ENCODE measurements at places on chromosomes 3 and 15.

DNA sequence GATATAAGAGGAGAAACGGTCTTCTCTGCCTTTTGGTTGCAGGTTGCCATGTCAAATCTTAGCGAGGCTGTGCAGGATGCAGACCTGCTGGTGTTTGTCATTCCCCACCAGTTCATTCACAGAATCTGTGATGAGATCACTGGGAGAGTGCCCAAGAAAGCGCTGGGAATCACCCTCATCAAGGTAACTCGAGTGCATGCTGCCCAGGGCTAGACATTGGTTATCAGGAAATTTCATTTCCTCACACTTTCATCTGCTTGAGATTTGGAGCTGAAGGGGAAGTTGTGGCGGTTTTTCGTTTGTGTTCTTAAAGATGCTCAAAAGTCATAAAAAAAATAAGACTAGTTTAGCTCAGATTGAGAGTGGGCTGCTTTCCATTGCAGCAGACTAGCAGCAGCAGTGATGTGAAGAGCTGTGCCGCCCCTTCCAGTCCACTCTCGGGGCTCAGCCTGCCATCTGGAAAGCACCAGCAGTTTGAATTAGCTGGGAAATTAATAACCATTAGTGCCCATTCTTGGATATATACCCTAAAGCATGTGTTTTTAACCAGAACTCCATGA, 32.2 kb downstream of the GPD1L start:
- DNase-seq = no peak

GRCh38 chr3:83065851-83066460, 1304.5 kb upstream of the GBE1 start:
- DNase-seq = no peak

- no peak for DNase-seq
Observed at GRCh38 chr15:60568301-60568742, 89.4 kb upstream of the ICE2 start.

DNA sequence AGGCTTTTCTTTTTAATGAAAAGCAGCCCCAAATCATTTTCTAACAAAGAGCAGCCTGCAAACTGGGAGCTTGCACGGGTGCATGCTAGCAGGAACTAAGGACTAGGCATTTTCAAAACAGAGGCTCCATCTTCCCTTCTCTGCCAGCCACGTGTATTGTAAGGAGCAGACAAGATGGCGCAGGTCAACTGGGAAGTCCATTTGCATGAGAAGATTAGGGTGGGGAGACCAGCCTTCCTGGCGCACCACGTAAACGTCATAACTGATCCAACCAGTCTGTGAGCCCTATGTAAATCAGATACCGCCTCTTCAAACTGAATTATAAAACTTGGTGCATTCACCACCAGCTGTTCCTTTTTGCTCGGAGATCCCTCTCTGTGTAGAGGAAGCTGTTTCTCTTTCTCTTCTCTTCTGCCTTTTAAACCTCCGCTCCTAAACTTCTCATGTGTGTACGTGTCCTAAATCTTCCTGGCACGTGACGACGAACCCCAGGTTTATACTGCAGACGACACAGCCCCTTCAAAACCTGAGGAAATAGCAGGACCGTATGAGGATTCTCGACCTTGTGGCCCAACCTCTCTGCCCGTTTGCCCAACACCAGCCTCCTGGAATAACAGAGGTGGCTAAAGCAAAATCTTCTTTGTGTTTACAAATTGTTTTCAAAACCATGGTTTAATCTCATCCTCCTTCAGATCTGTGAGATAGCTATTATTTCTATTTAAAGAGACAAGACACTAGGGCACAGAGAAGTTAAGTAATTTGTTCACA, 26.4 kb upstream of the SLC30A4 start:
- no peak for DNase-seq

- peak; percentile 35 for DNase-seq
Observed at GRCh38 chr15:48811325-48811958, 573 bp upstream of the CEP152 start.

DNA sequence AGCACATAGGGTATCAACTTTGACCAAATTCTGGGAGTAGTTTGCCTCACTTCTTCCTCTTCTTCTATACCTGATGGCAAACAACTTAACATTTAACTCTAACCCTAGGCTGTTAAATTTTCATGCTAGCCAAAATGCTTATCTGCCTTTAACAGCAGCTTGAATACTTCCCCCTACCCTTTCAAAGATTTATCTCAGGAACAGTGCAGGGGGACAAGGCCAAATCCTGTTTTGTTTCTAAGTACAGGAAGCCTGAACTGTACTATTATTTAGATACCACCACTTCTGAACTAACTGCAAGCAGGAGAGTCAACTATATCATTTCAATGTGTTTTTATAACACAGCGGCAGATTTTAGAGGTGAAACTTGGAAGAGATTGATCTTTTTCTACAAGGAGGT, 104.0 kb upstream of the CNTN6 start:
- DNase-seq = no peak

GRCh38 chr3:24640330-24640877, 145.8 kb upstream of the THRB start:
- no peak for DNase-seq

DNA sequence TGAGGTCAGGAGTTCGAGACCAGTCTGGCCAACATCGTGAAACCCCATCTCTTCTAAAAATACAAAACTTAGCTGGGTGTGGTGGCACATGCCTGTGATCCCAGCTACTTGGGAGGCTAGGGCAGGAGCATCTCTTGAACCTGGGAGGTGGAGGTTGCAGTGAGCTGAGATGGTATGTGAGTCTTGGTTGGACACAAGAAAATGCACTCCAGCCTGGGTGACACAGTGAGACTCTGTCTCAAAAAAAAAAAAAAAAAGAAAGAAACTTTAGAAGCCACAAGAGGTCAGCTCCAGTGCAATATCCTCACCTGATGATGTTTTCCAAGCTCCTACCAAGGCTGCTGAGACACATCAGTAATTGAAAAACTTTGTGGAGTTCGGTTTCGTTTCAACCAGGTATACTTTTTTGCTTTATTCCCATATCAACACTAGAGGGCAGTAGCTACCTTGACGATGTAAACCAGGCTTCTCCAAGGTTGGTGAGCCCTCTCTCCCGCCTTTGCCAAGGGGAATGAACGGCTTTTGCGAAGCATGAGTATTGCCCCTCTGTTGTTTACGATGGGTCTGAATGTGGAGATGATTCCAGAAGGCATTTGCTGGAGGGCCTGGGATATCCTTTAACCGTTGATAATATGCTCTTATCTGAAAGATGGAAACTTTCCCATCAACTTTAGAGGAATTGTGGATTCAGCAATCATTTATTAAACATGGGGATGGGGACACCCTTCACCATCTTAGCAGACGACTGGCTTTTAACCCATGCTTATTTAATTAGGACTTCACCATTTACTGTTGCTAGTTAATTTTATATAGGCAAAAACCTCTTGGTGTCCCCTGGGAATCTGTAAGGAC, 202.8 kb downstream of the SV2B start:
- peak; percentile 52 for DNase-seq

DNA sequence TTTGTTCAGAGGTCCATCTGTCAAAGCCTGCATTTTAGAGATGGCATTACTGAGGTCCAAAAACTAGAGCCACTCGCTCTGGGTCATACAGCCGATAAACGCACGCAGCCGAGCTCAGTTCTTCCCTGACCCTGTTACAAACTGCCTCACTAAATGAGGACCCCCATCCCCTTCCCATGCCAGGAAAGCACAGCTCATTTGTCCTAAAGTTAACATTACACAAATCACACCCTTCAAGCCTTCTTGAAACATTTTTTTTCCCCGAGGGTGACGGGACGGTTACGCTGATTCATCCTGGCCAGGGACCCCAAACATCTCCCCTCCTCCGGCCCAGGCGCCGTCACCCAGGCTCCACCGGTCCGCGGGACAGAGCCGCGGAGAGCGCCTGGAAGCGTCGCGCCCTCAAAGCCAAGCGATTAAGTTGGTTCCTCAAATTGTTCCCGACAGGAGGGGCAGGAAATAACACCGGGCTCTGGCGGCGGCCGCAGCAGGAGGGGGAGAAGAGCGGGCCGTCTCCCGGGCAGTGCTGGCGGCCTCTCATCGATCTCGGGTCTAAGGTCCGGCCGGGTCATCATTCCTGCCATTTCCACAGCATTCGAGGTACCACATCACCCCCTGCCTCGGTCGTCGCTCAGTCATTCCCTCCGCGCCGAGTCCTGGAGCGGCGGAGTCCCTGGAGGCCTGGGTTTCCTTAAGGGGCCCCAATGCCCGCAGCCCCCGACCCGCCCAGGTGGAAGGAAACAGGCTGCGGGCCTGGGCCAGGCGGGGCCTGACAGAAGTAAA, 619 bp upstream of the CMTM8 start:
- no peak for DNase-seq

DNA sequence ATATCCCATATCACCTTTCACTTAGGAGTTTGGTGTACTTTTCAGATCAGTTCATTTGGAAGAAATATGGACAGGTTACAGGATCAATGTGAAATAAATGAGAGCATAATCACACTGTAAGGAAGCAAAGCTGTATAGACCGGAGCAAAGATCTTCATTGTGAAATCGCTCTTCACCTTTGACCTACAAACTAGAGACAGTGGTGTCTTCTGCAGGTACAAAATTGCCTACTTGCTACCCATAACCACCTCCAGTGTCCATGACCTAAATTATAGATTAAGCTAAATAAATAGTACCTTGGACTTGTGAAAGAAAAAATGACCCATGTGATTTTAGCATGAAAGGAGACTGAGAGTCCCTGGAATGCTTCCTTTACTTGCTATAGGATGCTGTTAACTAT, 379.5 kb upstream of the SUCLG2 start:
- DNase-seq = no peak

- no peak for DNase-seq
Observed at GRCh38 chr15:27821273-27821672, 277.8 kb downstream of the OCA2 start.

DNA sequence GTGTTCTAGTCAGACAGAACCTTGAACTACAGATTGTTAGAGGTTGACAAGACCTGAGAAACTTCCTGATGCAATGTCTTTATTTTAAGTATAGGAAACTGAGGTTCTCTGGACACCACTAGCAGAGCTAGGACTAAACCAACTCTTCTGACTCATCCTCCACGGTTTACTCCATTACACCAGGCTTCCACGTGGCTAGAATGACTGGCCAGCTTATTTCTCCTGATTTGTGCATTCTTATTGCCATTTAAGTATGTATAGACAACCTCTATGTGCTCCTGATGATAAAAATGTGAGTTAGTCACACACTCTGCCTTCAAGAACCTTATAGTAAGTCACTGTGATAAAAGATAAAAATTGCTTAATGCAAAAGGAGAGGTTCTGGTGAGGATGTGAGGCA, 182.7 kb downstream of the MEX3B start:
- no peak for DNase-seq

DNA sequence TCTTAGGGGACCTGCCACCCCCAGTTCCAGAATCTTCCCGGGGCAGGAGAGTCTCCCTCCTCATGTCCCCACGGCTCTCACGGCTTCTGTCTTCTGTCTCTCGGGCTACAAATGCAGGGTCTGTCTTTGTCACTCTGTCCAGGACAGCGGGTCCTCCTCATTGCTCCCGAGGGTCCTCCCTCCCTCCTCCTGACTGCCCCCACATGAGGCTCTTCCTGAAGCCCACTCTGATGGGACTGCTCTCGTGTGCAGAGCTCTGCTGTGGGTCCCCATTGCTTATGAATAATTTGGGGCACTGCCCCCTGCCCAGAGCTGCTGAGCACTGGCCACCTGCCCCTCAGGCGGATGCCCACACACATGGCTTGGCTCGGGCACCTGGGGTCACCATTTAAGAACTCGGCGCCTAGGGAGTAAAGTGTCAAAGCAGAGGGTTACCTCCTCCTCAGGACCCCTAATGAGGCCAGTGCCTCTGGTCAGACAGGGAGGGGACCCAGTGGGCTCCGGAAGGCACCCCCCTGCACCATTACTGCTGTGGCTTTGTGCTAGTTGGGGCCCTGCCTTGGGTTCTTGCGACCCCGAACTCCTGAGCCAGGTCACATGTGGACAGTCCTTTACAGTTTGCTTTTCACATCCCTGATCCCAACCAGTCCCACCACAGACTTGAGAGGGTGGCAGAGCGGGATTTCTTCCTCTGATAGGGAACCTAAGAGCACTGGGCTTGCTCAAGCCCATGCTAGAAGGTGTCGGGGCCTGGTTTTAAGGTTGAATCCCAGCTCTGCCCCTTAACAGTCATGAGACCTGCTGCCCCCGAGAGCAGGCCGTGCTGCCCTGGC, 22.1 kb downstream of the HDAC11 start:
- DNase-seq = no peak

DNA sequence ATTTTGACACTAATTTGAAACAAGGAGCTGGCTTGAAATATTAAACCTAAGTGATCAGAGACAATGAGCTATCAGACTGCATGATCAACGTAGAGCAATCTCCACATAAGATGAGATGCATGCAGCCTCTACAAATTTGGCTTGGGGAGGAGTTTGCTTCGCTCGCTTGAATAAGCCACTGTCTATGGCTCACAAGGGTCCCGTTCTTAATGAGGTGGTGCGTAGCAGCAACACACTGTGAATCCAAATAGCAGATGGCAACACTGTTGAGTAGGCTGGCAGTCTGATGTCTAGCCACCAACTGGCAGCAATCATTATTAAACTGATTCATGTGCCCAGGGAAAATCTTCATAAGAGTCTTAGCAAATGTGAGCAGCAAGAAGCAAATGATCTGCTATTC, 125.4 kb upstream of the CCDC54 start:
- no peak for DNase-seq

- no peak for DNase-seq
Observed at GRCh38 chr15:78265752-78266224, 1.4 kb downstream of the DNAJA4 start.

DNA sequence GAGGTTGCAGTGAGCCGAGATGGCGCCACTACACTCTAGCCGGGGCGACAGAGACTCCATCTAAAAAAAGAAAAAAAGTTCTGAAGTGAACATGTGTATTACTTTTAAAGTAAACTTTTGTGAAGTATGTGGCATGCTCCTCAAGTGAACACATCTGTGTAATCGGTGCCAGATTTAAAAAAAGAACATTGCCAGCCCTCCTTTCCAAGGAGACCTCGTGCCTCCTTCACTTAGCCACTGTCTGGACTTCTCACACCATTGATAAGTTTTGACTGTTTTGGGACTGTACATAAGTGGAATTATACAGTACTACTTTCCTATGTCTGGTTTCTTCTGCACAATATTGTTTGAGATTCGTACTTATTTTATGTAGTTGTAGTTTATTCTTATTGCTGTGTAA, 140.4 kb downstream of the UBE2E2 start:
- DNase-seq = no peak

DNA sequence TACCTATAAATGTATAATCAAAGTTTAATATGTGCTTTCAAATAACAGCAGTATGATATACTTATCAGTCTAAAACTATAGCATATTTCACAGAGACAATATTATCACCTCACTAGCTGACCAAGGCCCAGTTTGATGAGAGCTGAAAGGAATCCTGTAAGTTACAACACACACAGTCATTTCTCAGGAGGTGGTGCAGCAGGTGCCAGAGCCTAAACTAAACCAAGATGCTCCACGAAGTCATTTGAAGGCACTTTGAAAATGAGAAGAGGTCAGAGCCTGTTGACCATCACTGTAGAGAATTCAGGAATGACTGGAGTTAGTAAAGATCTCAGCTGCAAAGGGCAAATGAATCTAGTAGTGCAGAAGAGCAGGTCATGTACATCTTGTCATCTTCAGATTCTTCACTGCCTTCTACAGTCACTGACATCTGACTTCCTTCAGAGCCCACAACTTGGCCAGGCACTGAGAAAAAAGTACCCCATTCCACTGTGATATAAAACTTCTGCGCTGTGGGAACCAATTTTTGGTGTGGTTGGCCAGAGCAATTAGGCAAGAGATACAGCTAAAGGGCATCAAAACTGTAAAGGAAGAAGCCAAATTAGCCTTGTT, 7.9 kb downstream of the GBE1 start:
- no peak for DNase-seq

Data from DMS79 treated with DMSO at 0.1 percent for 48 hours (cell line).